ENCODE measurements at places on chromosomes 16 and 17.
A peak's percentile ranks its signal among the peaks of the same experiment; 100 is the strongest.

- DNase-seq: no peak
These were observed 156.8 kb downstream of the XYLT1 start for GRCh38 chr16:17313793-17314547.

DNA sequence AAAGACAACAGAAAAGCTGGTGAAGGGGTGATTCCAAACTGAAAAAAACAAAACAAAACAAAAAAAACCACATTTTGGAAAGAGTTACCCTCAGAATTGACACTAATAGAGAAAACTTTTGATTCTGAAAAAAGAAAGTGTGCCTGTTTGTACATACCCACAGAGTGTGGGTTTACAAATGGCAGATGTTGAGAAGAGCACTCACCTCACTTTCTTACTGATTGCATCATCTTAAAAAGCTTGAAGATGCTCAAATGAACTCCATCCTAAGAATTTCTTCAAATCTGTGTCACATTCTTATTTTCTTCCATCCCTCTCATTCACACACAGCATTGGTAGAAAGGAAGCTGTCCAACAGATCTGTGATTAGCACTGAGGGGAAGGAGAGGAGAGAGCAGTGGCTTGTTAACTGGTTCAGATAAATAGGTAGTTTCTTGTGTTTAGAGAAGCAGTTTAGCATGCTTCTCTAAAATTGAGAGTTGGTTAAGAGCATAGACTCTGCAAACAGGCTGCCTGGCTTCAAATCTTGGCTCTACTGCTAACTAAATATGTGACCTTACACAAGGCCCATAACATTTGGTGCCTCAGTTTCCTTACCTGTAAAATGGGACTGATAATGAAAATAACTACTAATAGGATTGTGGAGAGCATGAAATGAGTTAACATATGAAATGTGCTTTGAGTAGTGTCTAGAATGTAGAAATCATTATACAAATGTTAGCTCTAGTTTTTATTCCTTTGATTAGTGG is 6.9 kb downstream of the GNAO1 start:
- no peak for DNase-seq

GRCh38 chr17:56577843-56578204 is 15.7 kb upstream of the NOG start:
- DNase-seq: no peak

DNA sequence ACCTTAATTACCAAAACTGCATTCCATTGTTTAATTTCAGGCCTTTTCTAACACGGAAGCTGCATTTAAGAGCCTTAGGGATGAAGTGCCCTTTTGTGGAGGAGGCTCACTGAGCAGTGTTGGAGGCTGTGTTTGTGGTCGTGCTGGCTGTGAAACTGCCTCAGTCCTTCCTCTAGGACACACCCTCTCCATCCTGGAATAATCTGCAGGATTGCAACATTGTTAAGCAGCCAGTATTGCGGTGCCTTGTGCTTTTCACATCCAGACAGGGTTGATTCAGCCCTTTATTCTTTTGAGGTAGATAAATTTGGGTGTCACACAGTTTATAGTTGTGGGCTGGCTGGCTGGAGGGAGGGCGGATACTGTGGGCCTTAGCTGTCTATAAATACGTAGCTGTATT is 141.6 kb downstream of the CDRT15L2 start:
- peak; percentile 10 for DNase-seq

- DNase-seq: peak; percentile 31
These were observed 53.9 kb downstream of the AIPL1 start for GRCh38 chr17:6380915-6381438.

DNA sequence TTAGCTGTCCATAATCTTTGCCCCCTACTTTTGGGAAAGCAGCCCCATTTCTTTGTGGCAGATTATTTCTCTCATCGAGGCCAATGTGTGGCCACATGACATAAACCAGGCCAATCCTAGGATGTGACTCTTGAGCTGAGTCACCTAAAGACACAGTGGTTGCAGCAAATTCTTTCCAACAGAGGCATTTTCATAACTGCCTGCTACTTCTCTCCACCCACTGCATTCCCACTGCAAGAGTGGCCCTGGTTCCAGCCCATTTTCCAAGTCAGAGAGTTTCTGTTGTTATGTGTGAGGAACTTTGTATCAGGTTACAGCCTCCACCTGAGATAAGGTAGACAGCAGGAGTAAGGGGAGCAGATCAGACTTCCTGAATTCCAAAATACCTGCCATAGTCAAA is 195.2 kb downstream of the RGS9 start:
- peak; percentile 60 for DNase-seq

- no peak for DNase-seq
These were observed 54.0 kb downstream of the AKAP1 start for GRCh38 chr17:57138956-57139576.

DNA sequence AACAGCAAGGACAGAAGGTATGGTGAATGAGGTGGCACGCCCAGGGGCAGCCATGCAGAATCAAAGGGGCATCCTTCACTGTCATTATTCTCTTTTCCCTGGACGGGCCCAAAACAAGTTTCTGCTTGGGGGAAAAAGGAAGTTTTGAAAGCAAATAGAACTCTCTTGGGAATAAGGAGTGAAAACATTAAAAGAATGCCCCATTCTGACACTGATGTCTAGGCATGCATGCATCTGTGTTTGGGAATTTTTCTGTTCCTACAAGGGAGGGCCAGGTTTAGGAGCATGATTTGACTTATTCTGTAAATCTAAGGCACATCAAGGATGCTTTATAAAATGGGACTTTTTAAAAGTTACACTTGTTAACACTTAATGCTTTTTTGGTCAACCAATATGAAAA is 34.3 kb upstream of the SLC12A3 start:
- peak; percentile 73 for DNase-seq

DNA sequence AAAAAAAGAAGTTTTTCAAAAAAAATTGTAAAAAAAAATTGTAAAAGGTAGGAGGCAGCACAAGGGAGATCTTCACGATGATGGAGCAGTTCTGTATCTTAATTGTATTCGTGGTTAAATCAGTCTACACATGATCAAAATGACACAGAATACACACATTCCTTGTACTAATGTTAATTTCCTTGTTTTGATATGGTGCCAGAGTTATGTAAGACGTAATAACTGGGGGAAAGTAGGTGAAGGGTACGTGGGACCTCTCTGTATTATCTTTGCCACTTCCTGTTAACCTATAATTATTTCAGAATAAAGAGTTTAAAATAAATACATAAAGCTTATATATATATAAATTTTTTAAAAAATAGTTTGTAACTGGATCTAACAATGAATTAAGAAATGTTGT is 36.8 kb downstream of the HELZ start:
- DNase-seq: no peak

DNA sequence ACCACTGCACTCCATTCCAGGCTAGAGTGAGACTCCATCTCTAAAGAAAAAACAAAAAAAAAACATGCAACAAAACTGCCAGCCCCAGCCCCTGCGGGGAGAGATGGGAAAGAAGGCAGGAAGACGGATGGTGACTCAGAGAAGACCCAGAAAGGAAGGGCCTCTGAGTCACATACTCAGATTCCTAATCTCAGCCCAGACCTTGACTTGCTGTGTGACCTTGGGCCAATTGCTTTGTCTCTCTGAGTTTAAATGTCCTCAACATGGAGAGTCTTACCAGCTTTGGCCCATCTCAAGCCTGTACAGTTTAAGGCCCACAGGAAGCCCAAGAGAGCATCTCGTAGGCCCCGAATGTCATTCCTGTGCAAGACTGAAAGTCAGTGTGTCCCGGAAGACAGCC is 86.5 kb upstream of the LHX1 start:
- peak; percentile 47 for DNase-seq

DNA sequence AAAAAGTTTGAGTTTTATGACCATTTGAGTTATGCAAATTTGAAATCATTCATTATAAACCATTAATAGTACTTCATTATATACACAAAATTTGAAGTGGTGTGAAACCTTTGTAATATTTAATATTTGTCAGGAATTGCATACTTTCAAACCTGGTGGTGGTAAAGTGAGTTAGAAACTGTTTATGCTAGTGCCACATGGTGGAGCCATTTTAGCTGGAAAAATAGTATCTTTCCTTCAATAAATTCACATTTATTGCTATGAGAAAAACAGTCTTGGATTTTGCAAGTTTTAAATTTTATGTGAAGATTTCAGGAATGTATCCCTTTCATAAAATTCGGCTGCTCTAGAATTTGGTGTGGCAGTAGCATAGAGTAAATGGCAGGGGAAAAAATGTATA is 7.3 kb upstream of the BLMH start:
- no peak for DNase-seq

DNA sequence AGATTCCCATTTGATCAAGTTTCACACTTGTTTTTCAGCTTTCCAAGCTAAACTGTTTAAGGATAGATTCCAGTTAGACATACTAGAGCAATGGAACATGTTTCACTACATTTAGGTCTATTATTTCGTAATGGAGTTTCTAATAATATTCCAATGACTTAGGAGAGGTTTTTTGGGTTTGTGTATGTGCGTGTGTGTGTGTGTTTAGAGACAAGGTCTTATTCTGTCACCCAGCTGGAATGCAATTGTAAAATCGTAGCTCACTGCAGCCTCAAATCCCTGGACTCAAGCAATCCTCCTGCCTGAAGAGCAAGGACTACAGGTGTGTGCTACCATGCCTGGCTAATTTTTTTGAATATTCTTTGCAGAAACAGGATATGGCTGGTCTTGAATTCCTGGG is 426.3 kb downstream of the ZFHX3 start:
- DNase-seq: peak; percentile 66

GRCh38 chr16:50390914-50391716 is 22.3 kb upstream of the BRD7 start:
- DNase-seq: no peak

- DNase-seq: no peak
These were observed 228.9 kb downstream of the PMP22 start for GRCh38 chr17:15036238-15036637.

GRCh38 chr16:53768167-53768566 is 64.2 kb downstream of the FTO start:
- DNase-seq: peak; percentile 43

DNA sequence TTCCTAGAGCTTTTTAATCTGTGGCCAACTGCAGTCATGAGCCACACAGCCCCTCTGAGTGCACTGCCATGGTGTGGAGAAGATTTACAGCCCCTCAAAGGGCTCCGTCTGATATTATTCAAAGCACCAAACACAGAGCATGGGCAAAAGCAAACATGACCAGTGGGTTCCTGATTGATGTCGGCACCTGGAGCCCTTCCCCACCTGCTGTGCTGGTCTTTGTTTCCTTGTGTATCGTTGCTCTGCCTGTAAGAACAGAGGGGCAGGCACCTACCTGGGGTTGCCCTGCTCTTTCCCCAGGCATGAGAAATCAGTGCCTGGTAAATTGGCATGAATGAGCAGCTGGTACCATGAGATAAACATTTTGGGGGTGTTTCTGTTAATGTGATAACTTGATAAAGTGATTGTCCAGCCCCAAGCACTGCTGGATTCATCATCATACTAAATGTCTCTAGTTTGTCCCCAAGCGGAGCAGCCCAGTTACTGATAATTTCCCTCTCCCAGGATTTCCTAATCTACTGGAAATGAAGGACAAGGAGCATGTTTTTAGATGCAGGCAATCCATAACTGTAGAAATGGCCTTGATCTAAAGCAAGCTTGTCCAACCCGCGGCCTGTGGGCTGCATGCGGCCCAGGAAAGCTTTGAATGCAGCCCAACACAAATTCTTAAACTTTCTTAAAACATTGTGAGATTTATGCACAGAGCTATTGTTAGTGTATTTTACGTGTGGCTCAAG is 5.0 kb upstream of the SPIRE2 start:
- no peak for DNase-seq

DNA sequence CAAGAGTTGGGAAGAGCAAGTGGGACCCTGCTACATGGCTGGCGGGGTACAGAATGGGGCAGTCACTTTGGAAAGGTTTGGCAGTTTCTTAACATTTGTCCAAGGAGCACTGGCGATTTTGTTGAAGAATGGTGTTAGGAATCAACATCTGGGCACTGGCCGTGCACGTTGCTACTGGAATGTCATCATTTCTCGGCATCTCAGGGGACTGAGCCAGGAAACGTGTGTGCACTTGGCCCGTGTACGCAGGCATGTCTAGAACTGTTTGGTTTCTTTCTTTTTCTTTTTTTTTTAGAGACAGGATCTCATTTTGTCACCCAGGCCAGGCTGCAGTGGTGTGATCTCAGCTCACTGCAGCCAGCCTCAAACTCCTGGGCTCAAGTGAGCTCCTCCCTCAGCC is 17.3 kb upstream of the FOXK2 start:
- peak; percentile 92 for DNase-seq

DNA sequence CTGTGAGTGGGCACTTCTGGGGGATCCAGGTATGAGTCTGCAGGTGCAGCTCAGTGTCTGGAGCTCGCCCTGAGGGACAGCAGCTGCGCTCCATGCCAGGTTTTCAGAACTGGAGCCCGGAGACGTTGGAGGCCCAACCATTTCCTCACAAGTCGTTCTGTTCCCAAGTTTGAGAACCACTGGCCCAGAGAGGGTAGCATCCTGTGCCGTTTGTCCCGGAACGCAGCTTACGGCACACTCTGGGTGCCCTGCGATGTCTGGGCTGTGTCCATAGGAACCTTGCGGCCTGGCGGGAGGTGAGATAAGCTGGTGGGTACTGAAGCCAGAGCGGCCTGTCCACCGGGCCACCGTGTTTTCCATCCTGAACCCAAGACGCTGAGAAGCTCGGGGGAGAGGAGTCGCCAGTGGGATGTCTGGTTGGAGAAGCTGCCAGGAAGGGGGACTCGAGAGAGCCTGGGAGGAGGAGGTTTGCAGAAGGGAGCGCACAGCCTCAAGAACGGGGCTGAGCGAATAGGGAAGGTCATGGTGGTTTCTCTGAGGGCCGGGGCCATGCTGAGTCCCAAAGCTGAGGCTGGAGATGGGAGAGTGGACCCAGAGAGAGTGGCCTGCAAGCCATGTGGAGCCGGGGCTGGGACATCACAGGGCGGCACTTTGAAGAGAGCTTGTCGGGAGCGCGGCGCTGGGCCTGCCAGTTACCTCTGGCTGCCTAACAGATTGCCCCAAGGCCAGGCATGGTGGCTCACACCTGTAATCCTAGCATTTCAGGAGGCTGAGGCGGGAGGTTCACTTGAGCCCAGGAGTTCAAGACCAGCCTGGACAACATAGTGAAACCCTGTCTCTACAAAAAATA is 211.0 kb upstream of the GSE1 start:
- no peak for DNase-seq

- no peak for DNase-seq
These were observed 16.8 kb downstream of the TCF25 start for GRCh38 chr16:89890200-89890599.

DNA sequence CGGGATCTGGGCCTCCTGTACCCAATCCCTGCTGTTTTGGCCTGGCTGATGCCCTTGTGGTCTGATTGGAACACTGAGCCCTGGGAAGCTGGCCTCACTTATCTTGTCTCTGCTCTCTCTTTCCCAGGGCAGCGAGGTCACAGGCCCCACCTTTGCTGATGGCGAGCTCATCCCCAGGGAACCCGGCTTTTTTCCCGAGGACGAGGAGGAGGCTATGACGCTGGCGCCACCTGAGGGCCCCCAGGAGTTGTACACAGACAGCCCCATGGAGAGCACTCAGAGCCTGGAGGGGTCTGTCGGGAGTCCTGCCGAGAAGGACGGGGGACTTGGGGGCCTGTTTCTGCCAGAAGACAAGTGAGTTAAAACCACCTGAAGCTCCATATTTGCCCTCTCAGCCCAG is 126.0 kb downstream of the RAB11FIP4 start:
- no peak for DNase-seq

GRCh38 chr17:1946021-1946932 is 78.9 kb downstream of the RTN4RL1 start:
- no peak for DNase-seq

All from AG10803 (cell line).